ENCODE measurements at places on chromosomes 7 and 10. TPM values are rescaled to one million over a fixed set of nuclear protein-coding genes. Genes with fewer than 3 reads are reported as not detected.

GRCh38 chr10:132735923-132736391, 50.0 kb downstream of the NKX6-2 start:
- DNase-seq: no peak

DNA sequence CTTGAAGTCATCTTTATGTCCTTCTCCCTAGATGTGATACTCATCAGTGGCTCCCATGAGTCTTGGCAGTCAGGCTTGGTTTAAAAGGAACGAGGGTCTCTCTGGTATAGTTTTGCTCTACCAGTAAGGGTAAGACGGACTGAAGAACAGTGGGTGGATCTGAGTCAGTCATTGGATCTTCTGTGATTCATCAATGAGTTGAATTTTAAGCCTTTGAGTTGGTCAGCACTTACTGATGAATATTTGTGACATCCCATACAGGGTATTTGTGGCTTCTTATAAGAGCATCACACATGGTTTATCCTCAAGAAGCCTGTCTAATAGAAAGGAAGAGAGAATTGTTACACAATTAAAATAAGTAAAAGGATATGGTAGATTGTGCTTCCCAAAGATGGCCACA, 87.3 kb upstream of the NAMPT start:
- DNase-seq: no peak

- DNase-seq: no peak
These were observed 165.9 kb upstream of the VIPR2 start for GRCh38 chr7:159310457-159311171.

- DNase-seq: peak; percentile 90
These were observed 31.3 kb upstream of the RNF32 start for GRCh38 chr7:156609010-156609877.

GRCh38 chr10:89348975-89349374, 21.2 kb downstream of the IFIT3 start:
- no peak for DNase-seq

DNA sequence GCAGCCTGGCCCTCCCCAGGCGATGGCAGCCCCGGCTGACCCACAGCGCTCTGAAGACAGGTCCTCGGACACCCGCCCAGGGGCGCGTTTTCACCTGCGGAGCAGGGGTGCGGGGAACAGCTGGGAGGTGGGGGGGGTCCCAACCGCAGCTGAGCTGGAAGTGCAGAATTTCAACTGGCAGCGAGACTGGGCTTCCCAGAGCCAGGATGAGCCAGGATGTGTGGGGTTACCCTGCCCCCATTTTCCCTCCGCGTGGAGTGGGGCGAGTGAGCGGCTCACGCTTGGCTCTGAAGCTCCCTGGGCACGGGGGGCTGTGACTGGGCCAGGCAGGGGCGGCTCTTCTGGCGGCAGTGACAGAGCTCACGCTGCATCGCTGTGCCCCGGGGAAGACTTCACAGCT, 70.2 kb downstream of the DNAJB6 start:
- no peak for DNase-seq

DNA sequence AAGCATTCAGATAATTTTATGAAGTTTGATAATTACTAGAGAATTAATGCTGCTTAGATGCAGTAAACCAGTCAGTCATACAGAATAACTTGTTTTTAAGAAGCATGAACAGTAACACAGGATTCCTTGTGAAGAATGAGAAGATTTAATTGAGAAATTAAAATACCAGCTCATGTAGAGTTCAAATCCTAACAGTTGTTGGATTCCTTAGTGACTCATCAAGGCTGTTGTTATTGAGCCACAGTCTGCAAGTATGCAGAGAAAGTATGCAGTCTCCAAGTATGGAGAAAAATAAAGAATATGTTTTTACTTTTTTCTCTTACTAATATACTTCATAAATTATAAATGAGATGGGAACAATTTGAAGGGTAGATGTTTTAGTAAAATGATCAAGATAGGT, 30.2 kb upstream of the CYP26C1 start:
- peak; percentile 39 for DNase-seq

GRCh38 chr10:103193107-103193819, at the start of gene NT5C2:
TSS of gene NT5C2 (minus strand) at chr10:103193272. CDS start at chr10:103174958, 18,314 bp downstream.
- peak; percentile 69 for DNase-seq

DNA sequence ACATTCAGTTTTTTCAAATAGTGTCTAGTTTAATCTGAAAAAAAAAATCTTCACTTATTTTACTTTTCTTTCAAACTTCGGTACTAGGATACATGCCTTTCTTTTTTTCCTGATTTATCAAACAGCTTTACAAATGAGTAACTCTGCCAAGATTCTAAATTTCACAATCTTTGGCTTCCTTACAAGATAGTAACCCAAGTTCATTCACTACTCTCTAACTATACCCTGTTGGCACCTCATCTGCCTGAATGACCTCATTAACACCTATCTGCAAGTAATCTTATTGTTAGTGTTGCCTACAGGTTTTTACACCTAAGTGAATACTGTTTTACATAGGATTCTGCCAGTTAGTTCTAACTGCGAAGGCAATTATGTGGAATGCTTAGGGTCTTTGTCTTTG, 159.8 kb downstream of the FOXP2 start:
- DNase-seq: no peak

GRCh38 chr10:128035557-128035973, 90.7 kb downstream of the MKI67 start:
- peak; percentile 30 for DNase-seq

DNA sequence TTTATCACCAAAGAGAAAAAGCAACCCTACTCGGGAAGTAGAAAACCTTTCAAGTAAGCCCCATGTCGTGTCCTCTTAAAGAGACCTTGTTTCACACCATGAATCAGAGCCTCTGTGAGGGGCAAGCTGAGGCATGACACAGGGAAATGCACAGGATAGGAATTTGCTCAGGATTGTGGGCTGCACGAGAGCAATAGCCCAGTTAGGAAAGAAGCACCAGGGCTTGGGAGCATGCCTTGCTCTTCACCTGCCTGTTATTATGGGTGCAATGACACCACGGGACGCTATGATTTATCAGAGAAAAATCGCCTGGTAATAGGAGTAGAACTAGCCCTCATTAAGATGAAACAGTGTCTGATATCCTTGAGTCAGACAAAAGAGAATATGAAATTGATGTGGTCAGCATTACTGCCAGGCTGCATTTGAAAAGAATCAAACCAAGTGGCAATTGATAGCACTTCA, 562.9 kb upstream of the NRP1 start:
- no peak for DNase-seq

- peak; percentile 51 for DNase-seq
These were observed at the start of gene SAMD9L for GRCh38 chr7:93148144-93148543. TSS of gene SAMD9L (minus strand) at chr7:93148385. CDS start at chr7:93135971, 12,414 bp downstream.

DNA sequence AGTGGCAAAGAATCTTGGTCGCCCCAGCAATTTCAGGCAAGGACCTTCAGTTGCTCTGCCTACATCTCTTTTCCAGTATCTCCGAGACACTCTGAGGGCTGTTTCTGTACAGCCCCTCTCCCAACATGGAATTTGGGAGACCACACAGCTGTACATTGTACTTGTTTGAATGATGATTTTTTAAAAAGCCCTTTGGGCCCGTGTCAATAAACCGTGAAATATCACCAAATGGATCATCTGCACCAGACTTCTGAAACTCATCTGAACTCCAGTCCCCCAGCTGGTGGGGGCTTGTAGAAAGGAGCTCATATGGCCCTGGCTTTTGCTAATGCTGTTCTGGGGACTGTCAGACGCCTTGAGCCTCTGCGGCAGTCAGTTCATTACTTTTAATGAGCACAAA, 374.9 kb downstream of the BBS9 start:
- DNase-seq: no peak

DNA sequence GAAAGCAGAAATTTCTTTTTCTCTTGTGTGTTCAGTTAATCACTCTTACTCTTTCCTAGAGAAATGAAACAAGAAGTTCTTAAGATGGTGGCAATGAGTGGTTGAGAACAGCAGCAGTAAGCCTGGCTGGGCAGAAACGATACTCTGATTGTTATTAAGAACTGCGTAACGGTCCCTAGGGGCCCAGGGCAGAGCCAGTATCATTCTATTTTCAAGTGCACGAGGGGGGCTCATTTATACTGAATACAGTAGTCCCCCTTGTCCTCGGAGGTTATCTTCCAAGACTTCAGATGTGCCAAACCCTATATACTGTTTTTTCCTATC, 64.9 kb downstream of the EEPD1 start:
- no peak for DNase-seq

- no peak for DNase-seq
These were observed 931.7 kb upstream of the SORCS1 start for GRCh38 chr10:108095932-108096925.

- DNase-seq: peak; percentile 48
These were observed 8.6 kb upstream of the INHBA start for GRCh38 chr7:41711283-41712064.

- no peak for DNase-seq
These were observed 81.5 kb upstream of the GNAI1 start for GRCh38 chr7:80053124-80053523.

- DNase-seq: peak; percentile 38
These were observed 1.3 kb downstream of the CUL1 start for GRCh38 chr7:148699782-148700629.

DNA sequence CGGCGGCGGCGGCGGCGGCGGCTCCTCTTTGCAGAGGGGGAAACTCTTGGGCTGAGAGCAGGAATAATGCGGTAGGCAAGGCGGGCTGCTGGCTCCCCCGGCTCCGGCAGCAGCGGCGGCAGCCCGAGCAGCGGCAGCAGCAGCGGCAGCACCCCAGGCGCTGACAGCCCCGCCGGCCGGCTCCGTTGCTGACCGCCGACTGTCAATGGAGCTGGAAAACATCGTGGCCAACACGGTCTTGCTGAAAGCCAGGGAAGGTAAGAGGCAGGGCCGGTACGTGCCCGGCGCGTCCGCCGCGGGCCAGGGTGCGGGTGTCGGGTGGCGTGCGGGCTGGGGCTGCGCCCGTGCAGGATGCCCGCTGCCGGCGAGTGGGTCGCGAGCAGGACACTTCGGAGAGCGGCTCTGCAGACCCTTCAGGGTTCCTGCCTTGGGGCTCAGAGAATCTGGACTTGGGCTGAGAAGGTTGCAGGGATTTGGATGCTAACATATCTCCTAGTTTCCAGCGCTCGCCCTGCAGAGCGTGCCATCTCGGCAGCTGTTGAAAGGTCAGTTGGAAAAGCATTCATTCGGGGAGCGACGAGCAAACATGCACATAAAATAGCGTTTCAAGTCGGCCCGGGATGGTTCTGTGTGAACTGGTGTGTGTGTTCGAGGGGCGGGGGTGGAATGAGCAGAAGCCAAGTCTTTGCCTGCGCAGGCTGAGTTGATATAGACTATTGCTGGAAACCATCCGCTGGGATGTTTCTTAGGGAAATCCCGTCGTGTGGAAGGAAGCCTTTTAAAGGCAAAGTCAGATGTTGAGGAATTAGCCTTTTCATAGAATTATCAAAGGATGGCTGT, 562 bp downstream of the GRK5 start:
- DNase-seq: peak; percentile 68

DNA sequence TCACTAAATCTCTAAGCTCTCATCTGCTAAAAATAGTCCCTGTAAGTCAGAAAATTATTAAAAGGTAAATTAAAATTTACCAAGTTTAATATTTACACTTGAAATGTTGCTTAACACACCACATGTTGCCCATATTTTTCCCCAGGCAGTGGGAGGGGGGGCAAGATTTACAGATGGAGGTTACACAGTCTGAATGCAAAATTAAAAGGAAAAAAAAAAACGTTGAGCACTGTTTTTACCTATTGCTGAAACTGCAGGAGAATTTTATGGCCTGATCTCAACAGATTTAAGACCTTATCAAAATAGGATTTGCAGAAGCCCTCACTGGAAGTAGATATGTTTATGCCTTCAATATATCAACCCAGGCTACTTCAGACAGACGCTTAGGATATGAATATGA, 133.4 kb downstream of the SFMBT2 start:
- no peak for DNase-seq

GRCh38 chr10:93471110-93471651, 11.0 kb downstream of the MYOF start:
- peak; percentile 97 for DNase-seq

DNA sequence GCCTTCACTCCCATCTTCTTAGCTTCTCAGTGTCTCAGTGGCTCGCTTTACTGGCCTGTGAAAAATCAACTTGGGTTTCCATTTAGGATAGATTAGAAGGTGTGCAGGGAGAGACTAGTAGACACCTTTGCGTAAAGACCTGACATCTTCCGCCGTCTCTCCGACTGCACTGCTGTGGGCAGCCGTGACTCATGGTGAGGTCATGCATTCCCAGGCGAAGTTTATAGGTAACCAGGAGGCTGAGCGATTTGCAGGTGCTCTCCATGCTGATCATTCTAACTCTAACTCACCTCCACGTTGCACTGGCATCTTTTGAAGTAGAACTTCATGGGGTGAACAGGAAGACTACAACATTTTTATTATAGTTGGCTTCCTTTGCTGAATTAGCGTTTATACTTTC, 68.0 kb upstream of the ZNF438 start:
- no peak for DNase-seq

DNA sequence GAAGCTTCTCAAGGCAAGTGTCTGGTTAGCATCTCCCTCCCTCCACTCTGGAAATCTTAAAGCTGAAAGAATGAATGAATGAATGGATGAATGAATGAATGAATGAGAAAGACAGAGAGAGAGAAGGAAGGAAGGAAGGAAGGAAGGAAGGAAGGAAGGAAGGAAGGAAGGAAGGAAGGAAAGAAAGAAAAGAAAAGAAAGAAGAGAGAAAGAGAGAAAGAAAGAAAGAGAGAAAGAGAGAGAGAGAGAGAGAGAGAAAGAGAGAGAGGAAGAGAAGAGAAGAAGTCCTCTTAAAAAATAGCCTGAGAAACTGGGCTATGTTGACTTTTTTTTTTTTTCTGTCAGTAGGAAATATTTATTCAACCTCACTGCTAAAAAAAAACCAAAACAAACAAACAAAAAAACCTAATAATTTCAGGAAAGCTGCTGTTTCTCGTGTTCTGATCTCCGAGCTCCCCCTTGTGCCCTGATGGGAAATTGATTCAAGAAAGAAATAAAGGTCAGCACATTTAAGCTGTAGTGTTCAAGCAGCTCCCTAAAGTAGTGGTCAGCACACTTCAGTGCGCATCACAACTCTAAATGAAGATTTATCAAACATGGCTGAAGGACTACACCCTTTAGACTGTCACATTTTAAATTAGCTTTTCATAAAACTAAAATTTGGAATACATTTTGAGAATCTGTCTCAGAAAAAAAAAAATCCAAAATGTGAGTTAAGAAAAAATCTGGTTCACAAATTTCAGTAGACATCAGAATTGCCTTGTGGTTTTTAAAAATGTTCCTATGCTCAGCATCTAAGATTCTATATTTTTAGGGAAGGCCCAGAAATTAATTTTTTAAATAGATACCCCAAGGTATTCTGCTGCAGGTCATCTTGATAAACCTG, 154.3 kb downstream of the ELAPOR2 start:
- DNase-seq: peak; percentile 31

GRCh38 chr7:4791101-4791737, 15.8 kb downstream of the AP5Z1 start:
- DNase-seq: no peak

- peak; percentile 58 for DNase-seq
These were observed 140.7 kb upstream of the CALCR start for GRCh38 chr7:93715234-93715633.

Gene ELFN1
- 0.85 TPM for total RNA-seq

Gene SFTPD
- total RNA-seq: not detected

Gene GOLGA7B
- total RNA-seq: not detected

Gene SLC16A9
- total RNA-seq: not detected

Gene EIF4H
- 434 TPM for total RNA-seq

Gene FZD8
- 9.1 TPM for total RNA-seq

Gene NYAP1
- total RNA-seq: 2.0 TPM

Gene TDRD1
- not detected for total RNA-seq

Gene SPACDR
- total RNA-seq: 4.1 TPM

Gene CPA2
- total RNA-seq: not detected

Gene PALD1
- total RNA-seq: 73.3 TPM

Gene CDHR1
- 0.14 TPM for total RNA-seq

Gene MSMB
- total RNA-seq: not detected

Gene SGMS1
- total RNA-seq: 23.7 TPM

Data from endothelial cell of umbilical vein (primary cell).